Naive B cell (primary cell): ENCODE measurements at places on chromosomes 5 and 9.

- no peak overlapping the region for H3K4me3 ChIP-seq
- no peak for DNase-seq
- no peak overlapping the region for H3K27ac ChIP-seq
- peaks cover 40% of the 10 kb centered on the region for H3K27me3 ChIP-seq
These were observed 2.8 kb upstream of the BNC2 start for GRCh38 chr9:16873126-16873802.

- H3K4me3 ChIP-seq: no peak overlapping the region
- H3K27ac ChIP-seq: no peak overlapping the region
- DNase-seq: peak; percentile 6
- peaks cover 19% of the 10 kb centered on the region for H3K27me3 ChIP-seq
- no peaks in the 10 kb centered on the region for H3K36me3 ChIP-seq
- H3K4me1 ChIP-seq: no peaks in the 10 kb centered on the region
These were observed 247.2 kb downstream of the FSTL4 start for GRCh38 chr5:133364936-133365707.

DNA sequence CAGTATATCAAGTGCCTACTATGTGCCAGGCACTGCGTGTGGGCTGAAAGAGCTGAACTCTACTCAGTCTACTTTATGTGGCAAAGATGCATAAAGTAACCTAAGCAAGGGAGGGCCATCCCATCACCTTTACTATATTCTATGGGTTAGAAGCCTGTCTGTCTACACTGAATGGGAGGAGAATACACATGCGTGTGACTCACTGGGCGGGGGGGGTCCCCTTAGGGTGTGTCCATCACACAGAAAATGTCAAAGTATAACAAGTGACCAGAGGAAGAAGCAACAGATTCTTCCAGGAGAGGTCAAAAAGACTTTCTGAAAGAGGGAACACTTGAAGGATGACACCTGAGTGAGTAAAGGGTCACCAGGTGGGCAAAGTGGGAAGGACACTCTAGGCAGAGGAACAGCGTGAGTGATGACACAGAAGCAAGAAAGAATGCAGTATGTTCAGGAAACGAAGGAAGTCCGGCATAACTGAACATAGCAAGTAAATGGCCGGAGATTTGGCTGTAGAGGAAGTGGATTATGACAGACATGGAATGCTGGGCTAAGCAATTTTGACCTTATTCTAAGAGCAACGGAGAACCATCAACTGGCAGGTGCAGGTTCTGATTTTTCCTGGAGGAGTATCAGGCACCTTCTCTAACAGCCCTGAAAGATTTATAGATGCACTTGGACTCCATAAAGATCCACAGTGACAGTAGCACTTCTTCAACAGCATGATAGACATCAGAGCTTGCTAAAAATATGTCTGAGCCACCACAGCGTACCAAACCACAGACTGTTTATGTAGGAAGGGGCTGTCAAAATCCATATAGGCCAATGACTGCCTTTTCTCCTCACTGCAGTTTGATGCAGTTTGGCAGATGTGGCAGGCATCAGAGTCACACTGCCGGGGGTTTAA, 8.0 kb upstream of the WHRN start:
- H3K36me3 ChIP-seq: no peaks in the 10 kb centered on the region
- H3K27ac ChIP-seq: peak overlapping the region; percentile 94
- H3K27me3 ChIP-seq: peaks cover 17% of the 10 kb centered on the region
- no peak for DNase-seq
- H3K4me1 ChIP-seq: peaks cover 34% of the 10 kb centered on the region
- H3K4me3 ChIP-seq: no peak overlapping the region

- H3K4me3 ChIP-seq: no peak overlapping the region
- H3K27me3 ChIP-seq: peaks cover 12% of the 10 kb centered on the region
- no peaks in the 10 kb centered on the region for H3K36me3 ChIP-seq
- H3K27ac ChIP-seq: peak overlapping the region; percentile 53
- no peak for DNase-seq
These were observed 166.4 kb upstream of the MVB12B start for GRCh38 chr9:126160067-126160853.

GRCh38 chr5:112136773-112137172, 282.3 kb downstream of the EPB41L4A start:
- no peaks in the 10 kb centered on the region for H3K36me3 ChIP-seq
- no peak for DNase-seq
- no peak overlapping the region for H3K4me3 ChIP-seq
- H3K27me3 ChIP-seq: no peaks in the 10 kb centered on the region

GRCh38 chr5:32066448-32066847, 107.7 kb downstream of the GOLPH3 start:
- H3K36me3 ChIP-seq: no peaks in the 10 kb centered on the region
- H3K4me3 ChIP-seq: no peak overlapping the region
- no peaks in the 10 kb centered on the region for H3K4me1 ChIP-seq

DNA sequence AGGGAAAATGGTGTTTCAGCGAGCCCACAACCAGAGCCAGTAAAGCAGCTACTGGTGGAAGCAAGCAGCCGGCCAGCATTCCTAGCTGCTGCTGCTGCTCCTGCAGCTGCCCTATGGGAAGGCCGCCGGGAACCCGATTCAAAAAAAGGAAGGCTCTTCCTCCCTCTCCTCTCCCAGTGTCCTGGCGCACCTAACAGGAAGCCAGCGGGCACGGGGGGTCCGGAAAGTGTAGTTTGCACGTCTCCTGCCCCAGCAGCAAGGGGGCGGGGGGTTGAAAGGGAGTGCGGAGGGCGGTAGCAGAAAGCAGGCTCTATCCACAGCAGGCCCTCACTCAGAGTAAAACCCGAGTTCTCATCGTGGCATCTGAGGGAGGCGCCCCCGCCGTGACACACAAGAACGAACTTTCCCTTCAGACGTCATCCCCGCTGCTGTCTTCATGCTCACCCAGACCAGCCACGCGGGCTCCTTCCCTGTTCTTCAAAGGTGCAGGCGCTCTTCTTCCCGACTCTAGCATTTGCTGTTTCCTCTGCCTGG, 16.5 kb downstream of the GRXCR2 start:
- H3K36me3 ChIP-seq: no peaks in the 10 kb centered on the region
- peak overlapping the region; percentile 59 for H3K4me3 ChIP-seq
- DNase-seq: no peak
- H3K27me3 ChIP-seq: peaks cover 5% of the 10 kb centered on the region
- no peak overlapping the region for H3K27ac ChIP-seq
- H3K4me1 ChIP-seq: peaks cover 5% of the 10 kb centered on the region

GRCh38 chr9:88808019-88808656, 183.1 kb upstream of the S1PR3 start:
- no peak for DNase-seq
- H3K4me3 ChIP-seq: peak overlapping the region; percentile 58
- no peak overlapping the region for H3K27ac ChIP-seq
- H3K36me3 ChIP-seq: peaks cover 8% of the 10 kb centered on the region
- H3K4me1 ChIP-seq: peaks cover 13% of the 10 kb centered on the region

DNA sequence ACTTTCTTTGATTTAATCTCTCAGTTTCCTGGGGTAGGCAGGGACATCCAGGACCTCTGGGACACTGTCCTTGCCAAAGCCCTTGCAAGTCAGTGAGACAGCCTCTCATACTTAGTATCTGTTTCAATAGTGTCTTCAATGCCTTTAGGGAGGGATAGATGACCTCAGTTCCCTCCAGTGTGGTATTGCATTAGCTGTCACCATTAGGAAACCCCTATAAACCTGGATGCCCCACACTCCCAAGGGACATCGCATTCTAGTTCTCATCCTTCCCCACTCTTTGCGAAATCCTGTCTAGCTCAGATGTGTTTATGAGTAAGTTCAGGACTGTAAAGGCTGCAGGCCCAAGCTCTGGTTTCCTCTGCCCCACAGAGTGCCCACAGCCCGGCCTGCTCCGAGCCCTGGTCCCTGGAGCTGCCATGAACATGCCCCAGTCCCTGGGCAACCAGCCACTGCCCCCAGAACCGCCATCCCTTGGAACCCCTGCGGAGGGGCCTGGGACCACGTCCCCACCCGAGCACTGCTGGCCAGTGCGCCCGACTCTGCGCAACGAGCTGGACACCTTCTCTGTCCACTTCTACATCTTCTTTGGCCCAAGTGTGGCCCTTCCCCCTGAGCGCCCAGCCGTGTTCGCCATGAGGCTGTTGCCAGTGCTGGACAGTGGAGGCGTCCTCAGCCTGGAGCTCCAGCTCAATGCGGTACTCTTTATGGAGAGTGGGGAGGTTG, 13.2 kb downstream of the TMEM8B start:
- H3K27ac ChIP-seq: no peak overlapping the region
- H3K4me1 ChIP-seq: peaks cover 72% of the 10 kb centered on the region
- no peak for DNase-seq
- H3K36me3 ChIP-seq: no peaks in the 10 kb centered on the region
